H9 (cell line): ENCODE measurements at places on chromosomes 1 and 21.
A peak's percentile ranks its signal among the peaks of the same experiment; 100 is the strongest.

- no peak for DNase-seq
Observed at GRCh38 chr1:76870037-76870436, 2.8 kb downstream of the ST6GALNAC5 start.

DNA sequence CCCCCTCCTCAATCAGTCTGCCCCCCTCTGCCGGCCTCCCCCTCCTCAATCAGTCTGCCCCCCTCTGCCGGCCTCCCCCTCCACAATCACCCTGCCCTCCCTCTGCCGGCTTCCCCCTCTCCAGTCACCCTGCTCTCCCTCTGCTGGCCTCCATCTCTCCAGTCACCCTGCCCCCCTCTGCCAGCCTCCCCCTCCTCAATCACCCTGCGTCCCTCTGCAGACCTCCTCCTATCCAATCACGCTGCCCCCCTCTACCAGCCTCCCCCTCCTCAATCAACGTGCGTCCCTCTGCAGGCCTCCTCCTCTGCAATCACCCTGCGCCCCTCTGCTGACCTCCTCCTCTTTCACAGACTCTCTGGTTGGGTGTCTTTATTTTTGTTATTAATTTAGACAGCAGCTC is 11.5 kb upstream of the C1orf198 start:
- no peak for DNase-seq

GRCh38 chr1:35280006-35280405 is 11.5 kb downstream of the ZMYM4 start:
- no peak for DNase-seq

GRCh38 chr1:209751627-209752231 is 4.1 kb upstream of the TRAF3IP3 start:
- DNase-seq, result no peak

DNA sequence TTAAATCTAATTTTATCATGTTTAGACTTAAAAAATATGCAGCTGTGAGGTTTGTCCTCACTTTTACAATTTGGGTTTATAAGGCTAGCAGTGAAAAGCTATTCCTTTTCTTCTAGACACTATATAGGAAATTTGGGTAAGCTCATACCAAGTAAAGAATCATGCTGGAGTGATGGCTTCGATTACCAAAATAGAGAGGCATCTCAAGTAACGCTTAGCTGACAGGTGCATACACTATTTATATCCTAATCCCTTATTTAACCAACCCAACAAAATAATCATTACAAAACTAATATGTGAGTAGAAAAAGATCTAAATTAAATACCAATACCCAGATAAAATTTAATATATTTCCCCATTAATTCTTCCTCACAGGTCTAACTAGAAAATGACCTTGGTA is 193.2 kb downstream of the LHX8 start:
- no peak for DNase-seq

- no peak for DNase-seq
Observed at GRCh38 chr1:21863981-21864380, 51.9 kb downstream of the LDLRAD2 start.

DNA sequence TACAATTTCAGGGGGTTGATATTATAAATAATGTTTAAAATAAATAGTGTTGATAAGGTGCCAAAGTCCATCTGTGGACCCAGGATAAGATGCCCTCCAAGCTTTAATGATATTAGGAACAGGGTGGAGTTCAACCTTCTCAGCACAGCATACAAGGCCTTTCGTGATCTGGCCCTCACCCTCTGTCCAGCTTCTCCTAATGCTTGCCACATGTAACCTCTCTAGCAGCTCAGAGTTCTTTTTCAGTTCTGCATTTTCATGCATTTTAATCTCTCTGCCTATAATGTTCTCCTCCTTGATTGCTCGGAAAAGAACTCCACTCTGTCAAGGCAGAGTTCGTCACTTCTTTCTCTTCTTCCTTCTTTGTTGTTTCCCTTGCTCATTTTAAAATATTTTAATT is 21.4 kb upstream of the SMAP2 start:
- DNase-seq, result no peak

DNA sequence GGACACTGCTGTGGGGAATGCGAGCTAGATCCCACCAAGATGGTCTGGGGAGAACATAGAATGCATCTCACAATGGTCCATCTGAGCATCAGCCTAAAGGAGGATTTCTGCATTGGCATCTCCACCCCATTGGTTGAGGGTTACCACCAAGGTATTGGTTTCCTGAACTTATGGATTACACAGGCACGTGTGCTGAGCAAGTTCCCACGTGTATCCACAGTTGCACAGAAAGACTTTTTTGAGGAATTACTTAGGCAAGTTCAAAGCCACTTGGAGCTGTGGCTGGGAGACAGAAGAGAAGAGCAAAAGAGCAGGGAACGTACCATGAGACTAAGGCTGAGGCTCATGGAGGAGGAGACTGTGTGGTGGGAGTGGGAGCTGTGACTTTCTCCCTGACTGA is 43.1 kb downstream of the KCNA2 start:
- DNase-seq, result peak; percentile 2

- DNase-seq, result no peak
Observed at GRCh38 chr1:203318229-203318517, 12.9 kb downstream of the BTG2 start.

- DNase-seq, result no peak
Observed at GRCh38 chr1:244605835-244606370, 47.0 kb upstream of the DESI2 start.

DNA sequence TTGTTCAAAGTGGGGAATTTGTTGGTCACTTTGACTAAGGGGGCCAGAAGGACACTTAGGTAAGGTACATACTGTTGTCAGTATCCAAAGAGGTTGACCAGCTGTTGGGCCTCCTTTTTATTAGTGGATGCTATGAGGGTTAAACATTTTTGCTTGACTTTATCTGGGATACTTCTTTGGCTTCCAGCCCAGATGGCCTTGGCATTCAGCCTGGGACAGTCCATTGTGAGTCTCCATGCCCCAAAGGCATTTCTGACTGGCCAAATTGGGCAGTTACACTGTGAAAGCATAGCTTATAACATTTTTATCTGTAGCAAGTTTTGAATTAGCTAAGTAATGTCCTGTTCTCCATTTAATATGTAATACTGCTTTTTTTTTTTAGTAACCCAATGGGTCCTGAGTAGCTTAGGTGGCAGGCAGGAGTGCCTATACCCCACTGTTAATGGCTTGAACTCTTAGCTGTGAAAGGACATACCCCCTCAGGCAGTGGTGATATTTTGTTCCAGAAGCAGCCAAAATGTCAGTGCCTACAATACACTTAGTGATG is 35.4 kb upstream of the CD1D start:
- DNase-seq, result no peak

DNA sequence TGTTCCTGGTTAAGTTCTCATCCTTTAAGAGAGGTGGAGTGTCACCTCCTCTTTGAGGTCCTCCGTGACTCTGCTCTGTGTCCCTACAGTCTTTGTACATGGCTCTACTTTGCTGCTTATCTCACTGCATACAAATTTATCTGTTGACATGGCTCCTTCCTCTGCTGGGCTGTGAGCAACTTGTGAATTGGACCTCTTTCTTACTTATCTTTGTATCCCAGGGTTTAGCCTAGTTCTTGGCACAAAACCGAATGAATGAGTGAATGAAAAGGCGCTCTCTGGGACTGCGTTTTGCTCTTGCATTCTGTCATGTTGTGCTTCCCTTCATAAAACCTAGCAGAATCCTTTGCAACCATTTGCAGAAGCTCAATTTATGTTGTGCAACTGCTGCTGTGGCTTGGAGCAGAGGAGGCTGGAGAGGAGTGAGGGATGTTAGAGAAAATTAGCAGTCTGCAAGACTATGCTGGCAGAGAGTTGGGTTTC is 12.4 kb downstream of the SLC26A9 start:
- DNase-seq, result no peak

GRCh38 chr1:19053486-19053885 is 97.0 kb upstream of the IFFO2 start:
- DNase-seq, result no peak

GRCh38 chr1:1677718-1678580 is 14.6 kb downstream of the SLC35E2B start:
- no peak for DNase-seq

GRCh38 chr1:151723726-151724370 is 2.5 kb downstream of the RIIAD1 start:
- DNase-seq, result no peak

GRCh38 chr1:208500375-208500774 is 256.2 kb upstream of the PLXNA2 start:
- DNase-seq, result no peak

DNA sequence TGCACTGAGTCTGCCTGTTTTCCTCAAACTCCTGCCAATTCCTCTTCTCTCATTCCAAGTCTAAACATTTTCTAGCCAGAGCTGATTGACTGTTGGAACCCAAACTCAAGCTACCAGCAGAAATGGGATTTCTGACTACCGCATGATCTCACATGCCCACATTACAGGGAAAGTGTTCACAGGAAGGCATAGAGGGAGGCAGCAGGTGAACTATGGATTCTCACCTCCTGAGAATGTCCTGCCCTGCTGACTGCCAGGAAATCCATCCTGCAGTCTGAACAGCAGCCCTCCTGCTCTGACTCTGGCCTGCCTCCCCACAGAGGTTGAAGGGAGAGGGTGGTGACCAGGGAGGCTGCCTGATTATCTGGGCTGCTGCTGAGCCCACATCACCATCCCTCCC is 22.5 kb downstream of the IQGAP3 start:
- DNase-seq, result no peak

GRCh38 chr1:2248854-2249558 is 20.9 kb downstream of the SKI start:
- DNase-seq, result peak; percentile 28

- no peak for DNase-seq
Observed at GRCh38 chr1:12454406-12455391, 163.3 kb downstream of the DHRS3 start.

- no peak for DNase-seq
Observed at GRCh38 chr21:27033471-27033870, 66.6 kb upstream of the ADAMTS5 start.

DNA sequence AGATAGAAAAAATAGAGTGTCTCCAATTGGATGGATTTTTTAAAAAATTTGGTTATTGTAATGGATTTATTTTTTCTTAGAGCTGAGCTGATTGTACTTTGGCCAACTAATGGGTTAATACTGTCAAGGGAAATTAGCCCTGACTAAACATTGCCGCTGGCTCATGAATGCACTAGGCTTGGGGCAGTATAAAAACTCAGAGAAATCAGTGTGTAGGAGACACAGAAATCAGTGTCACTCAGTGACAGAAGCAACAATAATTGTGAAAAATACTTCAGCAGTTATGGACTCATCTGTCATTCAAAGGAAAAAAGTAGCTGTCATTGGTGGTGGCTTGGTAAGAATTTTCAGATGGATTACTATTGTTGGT is at the start of gene KMO:
KMO (plus strand) TSS at position 217 of the 370 bp plus-strand sequence; CDS start at position 284, 67 bp downstream.
- DNase-seq, result no peak

- DNase-seq, result peak; percentile 76
Observed at GRCh38 chr1:181179987-181180365, 91.5 kb downstream of the IER5 start.

DNA sequence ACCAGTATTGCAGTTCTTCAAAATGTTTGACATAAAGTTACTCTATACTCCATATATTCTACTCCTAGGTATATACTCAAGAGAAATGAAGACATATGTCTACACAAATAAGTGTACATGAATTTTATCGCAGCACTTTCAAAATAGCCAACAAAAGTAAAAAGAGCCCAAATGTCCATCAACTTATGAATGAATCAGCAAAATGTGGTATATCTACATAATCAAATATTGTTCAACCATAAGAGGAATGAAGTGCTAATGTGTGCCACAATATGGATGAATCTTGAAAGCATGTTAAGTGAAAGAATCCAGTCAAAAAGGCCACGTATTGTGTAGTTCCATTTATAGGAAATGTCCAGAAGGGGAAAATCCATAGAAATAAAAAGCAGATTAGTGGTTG is 98.6 kb upstream of the F3 start:
- no peak for DNase-seq

DNA sequence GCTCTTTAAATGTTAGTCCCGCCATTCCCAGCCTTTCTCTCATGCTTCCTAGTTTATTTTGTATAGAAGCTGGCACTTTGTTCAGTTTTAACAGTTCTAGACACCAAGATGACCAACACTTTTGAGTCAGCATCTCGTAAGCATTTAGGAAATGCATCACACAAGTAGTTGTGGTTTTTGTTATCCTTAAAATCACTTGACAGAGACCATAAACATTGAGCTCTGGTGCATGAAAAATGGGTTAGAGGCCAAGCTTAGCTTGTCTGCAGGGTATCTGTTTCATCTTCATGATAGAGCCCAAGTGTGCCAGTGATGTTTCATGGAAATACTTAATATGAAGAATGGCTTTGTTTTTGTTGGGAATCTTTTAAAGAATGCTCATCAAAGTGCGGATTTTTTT is 159.7 kb downstream of the DISP1 start:
- no peak for DNase-seq

- no peak for DNase-seq
Observed at GRCh38 chr1:94676686-94677085, 135.1 kb upstream of the F3 start.

DNA sequence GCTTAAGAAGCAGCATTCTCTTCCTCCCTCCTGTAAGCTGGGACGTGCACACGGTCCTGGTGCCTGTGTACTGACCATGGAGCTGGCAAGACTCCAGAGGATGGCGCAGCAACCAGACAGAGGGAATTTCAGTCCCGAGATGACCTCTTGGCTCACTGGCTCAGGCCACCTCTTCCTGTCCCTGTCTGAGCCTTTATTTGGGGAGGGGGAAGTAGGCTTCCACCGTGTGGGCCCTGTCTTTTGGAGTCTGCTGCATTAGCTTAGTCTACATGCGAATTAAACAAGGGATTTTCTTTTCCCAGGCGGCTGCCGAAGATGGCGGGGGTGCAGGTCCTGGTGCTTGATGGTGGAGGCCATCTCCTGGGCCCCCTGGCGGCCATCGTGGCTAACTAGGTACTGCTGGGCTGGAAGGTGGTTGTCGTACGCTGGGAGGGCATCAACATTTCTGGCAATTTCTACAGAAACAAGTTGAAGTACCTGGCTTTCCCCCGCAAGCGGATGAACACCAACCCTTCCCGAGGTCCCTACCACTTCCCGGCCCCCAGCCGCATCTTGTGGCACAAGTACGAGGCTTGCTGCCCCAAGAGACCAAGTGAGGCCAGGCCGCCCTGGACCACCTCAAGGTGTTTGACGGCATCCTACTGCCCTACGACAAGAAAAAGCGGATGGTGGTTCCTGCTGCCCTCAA is 10.2 kb downstream of the IL24 start:
- DNase-seq, result peak; percentile 54

DNA sequence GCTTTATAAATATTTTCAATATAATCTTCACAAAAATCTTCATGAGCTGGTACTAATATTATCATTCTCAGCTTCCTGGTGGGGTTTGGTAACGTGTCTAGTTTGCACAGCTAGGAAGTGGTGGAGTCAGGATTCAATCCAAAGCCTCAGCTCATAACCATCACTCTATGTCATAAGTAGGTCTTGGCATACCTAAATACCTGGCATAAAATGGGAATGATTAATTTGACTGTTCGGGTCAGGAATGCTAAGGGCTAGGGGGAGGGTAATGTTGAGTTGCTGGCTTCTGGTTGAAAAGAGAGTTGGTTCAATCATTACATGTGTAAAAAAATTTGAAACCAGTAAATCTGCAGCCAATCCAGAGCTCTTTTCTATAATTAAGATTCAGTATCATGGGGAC is 5.6 kb upstream of the SAMSN1 start:
- DNase-seq, result no peak
